GM04503 (cell line): ENCODE measurements at places on chromosomes 16 and 17.

DNA sequence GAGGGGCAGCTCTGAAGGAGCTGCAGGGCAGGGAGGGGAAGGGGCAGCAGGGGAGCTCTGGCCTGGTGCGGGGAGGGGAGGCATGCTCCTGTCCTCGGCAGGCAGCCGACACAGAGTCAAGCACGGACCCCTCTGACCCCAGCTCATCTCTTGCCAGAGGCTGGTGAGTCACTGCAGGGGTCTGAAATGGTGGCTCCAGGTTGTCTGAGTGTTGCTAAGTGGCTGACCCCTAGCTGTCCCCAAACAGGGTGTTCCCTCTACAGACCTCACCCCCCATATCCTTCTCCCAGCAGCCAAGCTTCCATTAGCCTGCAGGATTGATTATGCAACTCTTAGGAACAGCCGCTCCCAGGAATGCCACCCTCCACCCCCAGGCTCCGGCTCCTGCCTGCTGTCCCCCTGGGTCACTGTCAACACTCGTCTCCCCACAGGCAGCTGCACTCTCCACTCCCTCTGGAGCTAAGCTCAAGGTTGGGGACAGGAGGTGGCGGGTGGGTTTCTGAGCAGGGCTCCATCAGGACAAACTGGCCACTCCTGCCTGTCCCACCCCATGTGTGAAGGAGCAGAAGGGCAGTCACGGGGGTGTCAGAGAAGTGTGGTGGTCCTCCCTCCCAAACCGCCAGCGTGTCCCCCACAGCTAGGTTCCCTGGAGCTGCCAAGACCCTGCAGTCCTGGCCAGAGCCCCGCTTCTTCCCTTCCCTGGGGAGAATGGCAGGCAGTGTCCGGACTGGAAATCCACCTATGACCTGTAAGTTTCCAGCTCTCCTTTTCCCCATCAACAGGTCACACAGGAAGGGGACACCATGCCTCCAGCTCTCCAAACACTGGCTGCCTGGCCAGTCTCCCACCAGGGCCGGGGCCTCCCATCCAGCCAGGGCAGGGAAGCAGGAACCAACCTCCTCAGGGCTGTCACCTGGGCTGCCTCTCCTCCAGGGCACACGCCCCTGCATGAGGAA lies 1.0 kb downstream of the MYLK3 start:
- no peak for DNase-seq

DNA sequence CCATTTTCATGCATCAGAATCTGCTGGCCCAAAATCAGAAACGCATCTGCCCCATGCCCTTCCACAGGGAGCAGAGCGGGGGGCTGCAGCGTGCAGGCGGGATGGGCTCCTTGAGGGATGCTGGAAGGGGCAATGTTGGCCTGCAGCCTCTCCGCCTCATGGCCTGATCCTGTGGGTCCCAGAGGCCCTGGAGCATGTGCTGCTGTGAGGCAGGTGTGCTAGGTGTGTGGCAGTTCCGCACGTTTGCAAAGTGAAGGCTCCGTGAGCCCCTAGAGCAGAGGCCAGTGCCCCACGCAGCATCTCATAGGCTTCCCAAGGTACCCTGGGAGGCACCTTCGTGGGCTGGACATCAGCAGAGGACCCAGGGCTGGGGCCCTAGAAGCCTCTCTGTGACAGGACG lies 36.4 kb upstream of the CDH15 start:
- DNase-seq: no peak

DNA sequence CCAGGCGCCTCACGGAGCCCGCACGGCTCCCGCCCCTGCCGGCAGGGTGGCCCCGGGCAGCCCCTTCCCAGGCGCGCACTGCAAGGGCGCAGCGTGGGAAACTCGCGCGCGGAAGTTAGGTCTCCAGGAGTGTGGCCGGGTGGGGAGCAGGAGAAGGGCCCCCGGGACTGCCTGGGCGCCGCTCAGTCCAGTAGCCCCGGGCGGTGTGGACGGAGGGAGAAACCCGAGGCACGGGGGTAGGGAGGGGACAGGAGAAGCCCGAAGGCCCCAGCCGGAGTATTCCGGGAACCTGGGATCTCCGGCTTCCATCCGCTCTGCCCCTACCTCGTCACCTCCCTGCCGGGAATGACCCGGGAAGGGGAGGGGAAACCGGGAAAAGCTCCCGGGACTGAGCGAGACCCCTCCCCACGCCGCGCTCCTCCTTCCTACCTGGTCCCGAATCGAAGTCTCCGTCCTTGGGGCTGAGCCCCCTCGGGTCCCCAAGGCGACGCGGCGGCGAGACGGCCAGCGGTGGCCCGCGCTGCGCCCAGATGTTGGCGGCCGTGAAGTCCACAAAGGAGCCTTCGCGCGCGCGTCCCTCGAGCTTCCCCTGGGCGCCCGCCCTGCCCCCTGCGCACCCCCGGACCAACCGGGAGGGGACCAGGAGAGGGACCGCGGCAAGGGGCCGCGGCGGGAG lies 418 bp downstream of the SOCS3 start:
- no peak for DNase-seq

DNA sequence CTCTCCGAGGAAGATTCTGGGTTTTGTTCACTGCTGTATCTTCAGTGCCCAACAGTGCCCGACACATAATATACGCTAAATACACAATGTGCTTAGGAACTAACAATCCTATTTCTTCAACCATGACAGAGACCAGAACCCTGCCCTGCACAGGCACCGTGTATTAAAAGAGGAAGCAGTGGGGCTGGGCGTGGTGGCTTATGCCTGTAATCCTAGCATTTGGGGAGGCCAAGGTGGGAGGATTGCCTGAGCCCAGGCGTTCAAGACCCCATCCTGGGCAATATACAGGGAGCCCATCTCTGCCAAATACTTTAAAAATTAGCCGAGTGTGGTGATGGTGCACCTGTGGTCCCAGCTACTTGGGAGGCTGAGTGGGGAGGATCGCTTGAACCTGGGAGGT lies 19.3 kb downstream of the ARL2BP start:
- no peak for DNase-seq

DNA sequence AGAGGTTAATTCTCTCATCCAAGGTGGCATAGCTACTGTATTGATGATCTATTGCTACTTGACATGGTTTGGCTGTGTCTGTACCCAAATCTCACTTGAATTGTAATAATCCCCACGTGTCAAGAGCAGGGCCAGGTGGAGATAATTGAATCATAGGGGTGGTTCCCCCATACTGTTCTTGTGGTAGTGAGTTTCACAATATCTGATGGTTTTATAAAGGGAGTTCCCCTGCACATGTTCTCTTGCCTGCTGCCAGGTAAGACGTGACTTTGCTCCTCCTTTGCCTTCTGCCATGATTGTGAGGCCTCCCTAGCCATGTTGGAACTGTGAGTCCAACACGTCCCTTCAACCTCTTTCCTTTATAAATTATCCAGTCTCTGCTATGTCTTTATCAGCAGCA lies 22.9 kb upstream of the CPPED1 start:
- no peak for DNase-seq

DNA sequence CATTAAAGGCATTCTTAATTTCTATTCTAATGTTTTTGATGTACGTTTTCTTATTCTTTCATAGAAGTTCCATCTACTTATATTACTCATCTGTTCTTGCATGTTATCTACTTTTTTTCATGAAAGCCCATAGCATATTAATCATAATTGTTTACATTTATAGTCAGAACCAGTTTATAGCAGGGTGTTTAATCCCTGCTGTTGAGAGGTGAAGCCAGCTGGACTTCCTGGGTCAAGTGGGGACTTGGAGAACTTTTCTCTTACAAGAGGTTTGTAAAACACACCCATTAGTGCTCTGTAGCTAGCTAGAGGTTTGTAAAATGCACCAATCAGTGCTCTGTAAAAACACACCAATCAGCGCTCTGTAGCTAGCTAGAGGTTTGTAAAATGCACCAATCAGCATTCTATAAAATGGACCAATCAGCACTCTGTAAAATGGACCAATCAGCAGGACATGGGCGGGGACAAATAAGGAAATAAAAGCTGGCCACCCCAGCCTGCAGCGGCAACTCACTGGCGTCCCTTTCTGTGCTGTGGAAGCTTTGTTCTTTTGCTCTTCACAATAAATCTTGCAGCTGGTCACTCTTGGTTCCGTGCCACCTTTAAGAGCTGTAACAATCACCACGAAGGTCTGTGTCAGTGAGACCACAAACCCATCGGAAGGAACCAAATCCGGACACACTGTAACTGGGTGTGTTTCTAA lies 120.6 kb downstream of the TANC2 start:
- DNase-seq: no peak

- no peak for DNase-seq
Measured at GRCh38 chr17:41335747-41336146, 14.9 kb downstream of the KRT33A start.

- no peak for DNase-seq
Measured at GRCh38 chr16:27879601-27880247, 183.8 kb downstream of the GSG1L start.

- no peak for DNase-seq
Measured at GRCh38 chr16:77330332-77331042, 104.3 kb downstream of the ADAMTS18 start.

DNA sequence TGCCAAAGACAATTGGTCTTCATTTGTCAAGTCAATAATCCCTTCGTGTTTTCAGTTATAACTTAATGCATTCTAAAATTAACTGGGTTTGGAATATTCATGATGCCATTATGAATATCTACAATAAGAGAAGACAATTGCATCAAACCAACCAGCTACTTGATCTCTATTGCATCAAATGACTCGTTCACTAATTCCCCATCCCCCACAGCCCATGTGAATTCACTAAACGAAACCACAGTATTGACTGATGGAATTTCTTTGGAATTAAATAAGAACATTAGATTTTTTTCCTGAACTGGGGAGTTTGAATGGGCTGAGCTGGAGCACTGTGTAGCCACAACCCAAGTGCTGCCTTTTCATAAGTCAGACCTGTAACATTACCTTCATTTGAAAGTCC lies 65.3 kb downstream of the HS3ST3B1 start:
- no peak for DNase-seq
